ENCODE measurements at places on chromosomes 3 and 15. TPM values are rescaled to one million over a fixed set of nuclear protein-coding genes. Genes with fewer than 3 reads are reported as not detected.

Gene RTP4
- total RNA-seq, result not detected

Gene PRR20G
- not detected for total RNA-seq

DNA sequence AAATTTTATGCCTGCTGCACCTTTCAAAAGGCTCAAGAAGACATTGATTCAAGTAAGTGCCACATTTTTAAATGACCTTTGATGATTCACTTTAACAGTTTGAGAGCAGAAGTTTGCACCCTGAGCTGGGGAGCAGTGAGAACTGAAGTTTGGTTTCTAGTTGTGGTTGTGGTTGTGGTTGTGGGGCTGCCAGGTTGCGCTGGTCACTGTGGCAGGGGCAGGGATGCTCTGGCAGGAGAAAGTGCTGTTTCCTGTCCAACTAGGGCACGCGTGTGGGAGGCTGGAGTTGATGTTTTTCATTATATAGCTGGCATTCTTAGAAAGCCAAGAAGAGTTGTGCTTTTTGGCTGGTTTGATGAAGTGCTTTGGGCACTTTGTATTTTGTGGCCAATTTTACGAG is 339.7 kb upstream of the NR2F2 start:
- H3K27me3 ChIP-seq, result no peaks in the 10 kb centered on the region
- H3K36me3 ChIP-seq, result no peaks in the 10 kb centered on the region

DNA sequence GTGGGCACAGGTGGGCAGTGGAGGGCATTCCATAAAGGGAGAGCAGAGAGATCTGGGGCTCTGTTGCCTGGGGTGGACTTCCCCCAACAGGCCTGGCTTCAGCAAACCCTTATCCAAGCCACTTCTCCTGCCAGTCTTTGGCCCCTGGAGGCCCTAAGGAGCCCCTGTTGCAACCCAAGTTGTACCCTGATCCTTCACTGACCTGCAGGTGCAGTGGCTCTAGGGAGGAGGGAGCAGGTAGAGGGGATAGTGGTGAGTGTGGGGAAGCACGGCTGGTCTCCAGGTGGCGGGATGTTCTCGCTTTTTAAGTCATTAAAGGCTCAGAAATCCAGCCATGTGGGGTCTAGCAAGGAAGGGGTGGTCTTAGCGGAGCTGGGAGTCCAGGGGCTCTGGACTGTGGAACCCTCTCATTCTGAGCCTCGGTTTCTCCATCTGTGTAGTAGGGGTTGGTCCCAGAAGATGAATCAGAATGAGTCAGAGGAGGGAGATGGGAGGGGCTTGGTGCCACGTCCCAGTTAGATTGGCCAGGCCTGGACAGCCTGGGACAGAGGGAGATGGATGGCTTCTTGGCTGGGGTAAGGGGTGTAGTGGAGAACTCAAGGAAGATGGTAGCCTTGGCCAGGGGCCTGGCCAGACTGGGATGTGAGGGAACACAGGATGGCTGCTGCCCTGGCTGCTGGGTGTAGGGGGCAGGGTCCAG is 2.6 kb downstream of the ZBTB47 start:
- peaks cover 4% of the 10 kb centered on the region for H3K36me3 ChIP-seq
- H3K4me3 ChIP-seq, result no peak overlapping the region
- no peaks in the 10 kb centered on the region for H3K27me3 ChIP-seq

- no peaks in the 10 kb centered on the region for H3K36me3 ChIP-seq
- no peaks in the 10 kb centered on the region for H3K27me3 ChIP-seq
- peak; percentile 90 for DNase-seq
- H3K27ac ChIP-seq, result no peak overlapping the region
- no peak overlapping the region for H3K4me3 ChIP-seq
- H3K4me1 ChIP-seq, result peaks cover 9% of the 10 kb centered on the region
These were observed 273.6 kb downstream of the THRB start for GRCh38 chr3:24220859-24221657.

DNA sequence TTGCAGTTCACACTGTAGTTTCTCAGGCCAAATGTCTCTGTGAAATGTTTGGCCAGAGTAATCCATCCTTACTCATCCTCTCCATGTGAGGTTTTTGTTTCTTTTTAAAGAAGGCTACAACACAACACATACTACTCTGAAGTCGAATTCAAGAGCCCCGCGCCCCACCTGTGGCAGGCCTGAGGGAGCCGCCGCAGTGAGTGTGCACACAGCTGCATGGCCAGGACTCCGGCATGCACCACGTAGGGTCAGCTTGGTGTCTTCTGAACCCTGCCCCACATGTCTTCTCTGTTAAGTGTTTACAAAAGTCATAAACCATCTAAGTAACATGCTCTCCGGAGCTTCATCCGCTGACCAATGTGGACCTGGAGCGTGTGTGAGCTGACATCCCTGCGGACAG is 58.7 kb downstream of the PGPEP1L start:
- peaks cover 21% of the 10 kb centered on the region for H3K36me3 ChIP-seq
- H3K27me3 ChIP-seq, result no peaks in the 10 kb centered on the region
- DNase-seq, result no peak
- no peak overlapping the region for H3K27ac ChIP-seq
- no peak overlapping the region for H3K4me3 ChIP-seq

DNA sequence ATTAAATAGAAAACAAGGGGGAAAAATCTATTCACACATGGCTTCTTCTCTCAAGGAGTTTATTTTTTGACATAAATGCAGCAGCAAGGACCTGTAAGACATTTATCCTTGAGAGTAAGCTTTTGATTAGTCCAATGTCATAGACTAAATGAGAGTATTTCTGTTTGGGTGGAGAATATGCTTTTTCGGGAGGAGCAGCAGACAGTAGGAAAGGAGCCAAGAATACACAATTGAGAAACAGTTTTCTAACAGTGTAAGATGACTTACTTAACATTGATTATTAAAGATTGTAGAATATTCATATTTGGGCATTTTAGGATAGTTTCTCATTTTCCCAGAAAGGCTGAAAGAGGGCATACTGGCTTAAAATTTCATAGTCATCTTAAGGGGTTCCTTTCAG is 65.9 kb upstream of the PAQR5 start:
- H3K4me1 ChIP-seq, result no peaks in the 10 kb centered on the region
- no peak overlapping the region for H3K27ac ChIP-seq
- no peak overlapping the region for H3K4me3 ChIP-seq

GRCh38 chr3:122003112-122003511 is 18.9 kb downstream of the ILDR1 start:
- no peak for DNase-seq
- no peaks in the 10 kb centered on the region for H3K4me1 ChIP-seq
- no peak overlapping the region for H3K27ac ChIP-seq
- H3K4me3 ChIP-seq, result no peak overlapping the region
- no peaks in the 10 kb centered on the region for H3K27me3 ChIP-seq

GRCh38 chr15:66046326-66046725 is 177.0 kb downstream of the RAB11A start:
- H3K36me3 ChIP-seq, result no peaks in the 10 kb centered on the region
- no peaks in the 10 kb centered on the region for H3K27me3 ChIP-seq
- peaks cover 4% of the 10 kb centered on the region for H3K4me1 ChIP-seq
- no peak for DNase-seq
- H3K4me3 ChIP-seq, result no peak overlapping the region

DNA sequence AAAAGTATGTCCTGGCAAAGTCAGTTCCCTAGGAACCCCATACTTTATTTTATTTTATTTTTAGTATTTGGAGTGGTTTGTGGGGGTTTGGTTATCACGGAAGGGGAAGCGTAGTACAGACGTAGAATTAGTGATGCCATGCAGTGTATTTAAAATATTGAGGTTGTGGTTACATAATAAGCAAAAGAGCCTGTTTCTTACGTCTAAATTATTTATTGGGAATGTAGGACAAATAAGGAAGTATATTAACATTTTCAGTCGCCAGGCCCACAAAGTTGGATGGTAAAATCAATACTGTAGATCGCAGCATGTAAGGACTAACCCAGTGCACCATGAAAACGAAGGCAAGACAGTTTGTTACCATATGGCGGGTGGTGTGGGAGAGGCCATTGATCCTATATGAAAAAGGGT is 558 bp downstream of the DTWD1 start:
- no peaks in the 10 kb centered on the region for H3K27me3 ChIP-seq
- DNase-seq, result peak; percentile 27
- H3K4me1 ChIP-seq, result peaks cover 10% of the 10 kb centered on the region
- H3K4me3 ChIP-seq, result peak overlapping the region; percentile 64
- H3K36me3 ChIP-seq, result peaks cover 8% of the 10 kb centered on the region
- peak overlapping the region; percentile 79 for H3K27ac ChIP-seq

DNA sequence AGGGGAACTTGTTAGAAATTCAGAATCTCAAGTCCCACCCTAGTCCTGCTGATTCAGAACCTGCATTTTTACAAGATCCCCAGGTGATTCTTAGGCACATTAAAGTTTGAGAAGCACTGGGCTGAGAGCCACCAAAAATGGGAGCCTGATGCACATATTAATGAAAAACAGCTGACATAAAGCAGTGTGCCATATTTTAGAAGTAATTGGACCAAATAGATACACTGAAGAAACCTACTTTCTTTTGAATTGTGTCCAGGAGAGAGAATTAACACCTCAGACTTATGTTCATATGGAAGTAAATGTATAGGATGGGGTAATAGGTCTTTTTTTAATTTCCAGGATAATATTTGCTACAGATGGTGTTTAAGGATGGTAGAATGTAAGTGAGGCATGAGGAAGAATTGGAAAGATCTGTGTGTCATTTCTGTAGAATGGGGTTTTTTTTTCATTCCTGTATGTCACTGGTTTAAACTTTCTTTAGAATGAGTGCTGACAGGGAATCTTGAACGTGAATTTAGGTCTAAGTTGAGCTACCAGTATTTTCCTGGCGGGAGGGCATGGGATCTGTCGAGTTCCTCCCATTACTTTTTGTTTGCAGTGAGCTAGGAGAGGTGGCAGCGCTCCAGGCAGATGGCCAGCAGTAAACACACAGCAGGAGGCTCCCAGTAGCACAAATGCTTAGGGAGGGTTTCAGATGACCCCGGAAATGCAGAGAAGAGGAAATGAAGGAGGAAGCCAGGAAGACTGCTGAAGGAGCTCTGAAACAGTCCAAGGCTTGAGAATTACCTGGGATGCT is 185.6 kb downstream of the PLCL2 start:
- peaks cover 9% of the 10 kb centered on the region for H3K36me3 ChIP-seq
- H3K27ac ChIP-seq, result no peak overlapping the region
- H3K4me1 ChIP-seq, result no peaks in the 10 kb centered on the region
- DNase-seq, result no peak

DNA sequence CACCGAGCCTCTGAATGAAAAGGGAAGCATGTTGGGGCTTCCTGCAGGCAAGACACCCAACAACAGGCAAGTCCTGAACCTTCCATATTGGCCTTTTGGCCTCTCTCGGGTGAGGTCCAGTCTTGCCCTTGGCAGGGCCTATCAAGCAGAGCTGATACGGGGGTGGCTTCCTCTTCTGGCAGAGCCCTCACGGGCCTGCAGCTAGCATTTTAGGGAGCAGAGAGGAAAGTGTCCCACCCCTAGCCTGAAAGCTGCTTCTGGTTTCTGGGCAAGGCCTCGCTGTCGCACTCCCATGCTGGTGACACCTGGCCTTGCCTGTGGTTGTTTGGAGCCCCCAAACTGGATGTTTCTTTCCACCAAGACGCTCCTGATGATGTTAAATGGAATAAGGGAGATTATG is 31.8 kb upstream of the CTSH start:
- no peak for DNase-seq
- no peak overlapping the region for H3K27ac ChIP-seq
- no peaks in the 10 kb centered on the region for H3K36me3 ChIP-seq

Gene NMNAT3
- 16.0 TPM for total RNA-seq

Gene SAMD7
- not detected for total RNA-seq

- H3K4me3 ChIP-seq, result no peak overlapping the region
- no peaks in the 10 kb centered on the region for H3K27me3 ChIP-seq
- no peaks in the 10 kb centered on the region for H3K4me1 ChIP-seq
- no peak for DNase-seq
These were observed 405.9 kb downstream of the NR2F2 start for GRCh38 chr15:96736384-96736783.

- H3K36me3 ChIP-seq, result peaks cover 8% of the 10 kb centered on the region
- peaks cover 18% of the 10 kb centered on the region for H3K4me1 ChIP-seq
- H3K4me3 ChIP-seq, result no peak overlapping the region
- peak; percentile 14 for DNase-seq
- no peaks in the 10 kb centered on the region for H3K27me3 ChIP-seq
These were observed 55.0 kb upstream of the RPL32 start for GRCh38 chr3:12896063-12896985.

Gene GRK7
- total RNA-seq, result not detected

Measured in cardiac muscle cell (in vitro differentiated cells and primary cell).